GF-D8 (cell line): ENCODE measurements at places on chromosomes 1 and 21.
A peak's percentile ranks its signal among the peaks of the same experiment; 100 is the strongest.

- DNase-seq: no peak
Observed at GRCh38 chr1:45007311-45007710, 3.8 kb downstream of the HECTD3 start.

- DNase-seq: peak; percentile 14
Observed at GRCh38 chr1:234326497-234327366, 46.5 kb upstream of the COA6 start.

DNA sequence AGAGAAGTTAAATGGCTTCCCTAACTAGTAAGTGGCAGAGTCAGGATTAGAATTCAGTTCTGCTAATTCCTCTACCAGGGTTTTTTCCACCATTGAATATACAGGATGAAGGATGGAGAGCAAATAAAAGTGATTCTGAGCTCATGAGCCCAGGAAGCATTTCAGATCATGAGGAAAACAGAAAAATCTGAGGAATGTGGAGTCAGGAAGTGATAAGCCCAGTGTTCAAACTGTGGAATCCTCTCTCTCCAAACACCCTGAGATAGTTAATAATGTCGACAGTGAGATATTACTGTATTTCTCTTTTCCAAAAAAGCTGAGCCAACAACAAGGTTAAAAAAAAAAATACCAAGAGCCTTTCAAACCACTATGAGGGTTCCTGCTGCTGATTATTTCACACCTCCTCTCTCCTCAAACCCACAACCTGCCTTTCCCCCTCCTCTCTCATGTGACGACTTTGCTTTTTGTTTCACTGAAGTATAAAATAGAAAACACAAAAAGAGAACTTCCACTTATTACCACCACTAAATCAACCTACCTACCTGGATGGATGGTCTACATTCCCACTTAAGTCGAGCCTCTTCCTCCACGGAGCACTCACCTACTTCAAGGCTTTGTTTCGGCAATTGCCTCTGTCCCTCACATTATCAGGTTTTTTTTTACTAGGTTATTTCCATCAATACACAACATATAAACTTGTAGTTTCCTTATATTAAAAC is 8.9 kb downstream of the SLAMF1 start:
- no peak for DNase-seq

GRCh38 chr1:85275701-85276214 is 674 bp downstream of the BCL10 start:
- no peak for DNase-seq

DNA sequence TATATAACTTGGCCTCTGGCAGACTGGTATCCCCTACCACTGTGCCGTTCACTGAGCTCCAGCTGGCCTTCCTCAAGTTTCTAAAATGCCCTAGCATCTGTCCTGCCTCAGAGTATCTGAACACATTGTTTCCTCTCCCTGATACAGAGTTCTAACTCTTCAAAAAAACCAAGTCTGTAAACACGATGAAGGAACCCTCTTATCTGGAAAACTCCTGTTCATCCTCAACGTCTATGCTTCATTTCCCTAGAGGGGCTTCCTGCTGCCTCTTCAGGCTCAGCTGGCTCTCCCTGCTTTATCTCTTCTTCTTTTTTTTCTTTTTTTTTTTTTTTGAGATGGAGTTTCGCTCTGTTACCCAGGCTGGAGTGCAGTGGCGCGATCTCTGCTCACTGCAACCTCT is 5.6 kb downstream of the BSDC1 start:
- no peak for DNase-seq

- no peak for DNase-seq
Observed at GRCh38 chr1:38050397-38051078, 3.9 kb upstream of the POU3F1 start.

DNA sequence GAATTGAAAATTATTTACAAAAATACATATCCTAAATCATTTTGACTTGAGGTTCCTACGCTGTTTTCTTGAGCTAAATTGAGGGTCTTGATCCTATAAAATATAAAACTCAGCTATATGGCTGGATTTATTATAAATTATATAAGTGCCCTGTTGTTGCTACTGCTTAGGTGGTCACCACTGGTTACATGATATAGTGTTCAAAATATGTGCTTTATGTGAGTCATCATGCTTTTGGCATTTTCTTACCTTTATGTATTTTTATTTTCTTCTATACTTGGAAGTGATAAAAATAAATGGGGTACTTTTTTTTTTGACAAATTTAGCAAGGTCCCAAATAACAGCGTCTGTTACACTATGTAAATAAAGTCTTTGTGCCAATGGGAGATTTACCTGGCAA is 31.1 kb upstream of the PTPRC start:
- no peak for DNase-seq

DNA sequence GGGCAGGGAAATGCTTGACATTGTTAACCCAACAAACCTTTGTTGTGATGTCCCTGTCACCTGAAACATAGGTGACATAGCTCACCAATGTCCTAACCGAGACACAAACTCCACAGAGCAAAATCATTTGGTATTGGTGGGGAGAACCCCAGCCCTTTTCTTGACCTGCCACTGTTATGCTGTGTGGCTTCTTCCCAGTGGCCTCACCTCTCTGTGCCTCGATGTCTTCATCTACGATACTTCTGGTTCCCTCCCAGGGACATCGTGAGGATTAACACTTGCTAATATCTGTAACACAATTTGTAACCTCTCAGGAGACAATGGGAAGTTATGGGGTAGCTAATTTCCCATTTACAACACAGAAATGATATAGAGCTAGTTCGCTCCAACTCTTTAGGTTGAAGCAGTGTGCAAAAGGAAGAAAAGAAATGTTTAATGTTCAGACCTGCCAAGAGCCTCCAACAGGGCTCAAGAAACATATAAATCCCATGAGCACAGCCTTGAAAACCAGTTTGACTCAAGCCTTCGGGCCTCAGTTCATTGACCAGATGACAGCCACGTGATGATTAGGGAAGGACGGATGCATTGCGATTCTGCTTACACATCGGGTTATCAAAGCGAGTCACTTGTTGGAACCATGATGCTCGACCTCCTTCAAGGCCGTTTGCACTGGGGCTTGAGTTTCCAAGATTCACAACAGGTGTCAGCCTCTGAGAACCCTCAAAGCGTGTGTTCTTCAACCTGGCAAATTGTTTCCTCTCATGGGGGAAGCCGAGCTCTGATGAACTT is 37.8 kb upstream of the TMEM51 start:
- DNase-seq: no peak

DNA sequence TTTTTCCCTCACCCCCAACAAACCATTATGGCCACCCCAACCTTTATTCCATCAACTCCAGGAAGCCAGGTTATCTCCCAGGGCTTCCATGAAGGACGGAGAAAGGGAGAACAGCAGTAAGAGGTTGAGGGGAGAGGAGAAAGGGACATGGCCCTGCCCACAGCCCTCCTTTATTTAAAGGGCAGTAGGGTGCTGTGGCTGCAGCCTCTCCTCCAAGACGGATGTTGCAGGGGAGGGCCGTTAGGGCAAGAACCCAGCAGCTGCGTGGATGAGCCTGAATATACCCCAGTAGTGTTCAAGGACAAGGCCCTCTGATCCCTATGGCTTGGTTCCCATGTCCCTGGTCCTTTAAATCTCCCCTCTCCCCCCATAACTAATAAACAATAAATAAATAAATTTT is 5.9 kb downstream of the RXFP4 start:
- no peak for DNase-seq

DNA sequence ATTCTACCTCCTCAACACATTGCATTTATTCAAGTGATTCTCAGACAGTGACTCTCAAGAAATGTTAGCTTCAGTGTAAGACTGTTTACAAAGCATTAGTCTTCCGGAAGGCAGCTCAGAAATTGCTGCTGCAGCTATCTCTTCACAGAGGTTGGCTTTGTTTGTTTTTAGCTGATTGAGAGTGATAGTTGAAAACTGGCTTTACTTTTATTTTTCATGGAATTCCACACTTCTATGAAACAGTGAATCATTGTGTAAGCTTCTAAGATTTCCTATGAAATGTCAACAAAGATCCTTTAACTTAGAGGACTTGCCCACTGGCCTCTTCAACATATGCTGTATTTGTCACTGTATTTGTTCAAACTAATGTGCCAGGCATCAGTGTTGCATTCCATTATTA is 121.3 kb downstream of the TNNI3K start:
- DNase-seq: no peak

DNA sequence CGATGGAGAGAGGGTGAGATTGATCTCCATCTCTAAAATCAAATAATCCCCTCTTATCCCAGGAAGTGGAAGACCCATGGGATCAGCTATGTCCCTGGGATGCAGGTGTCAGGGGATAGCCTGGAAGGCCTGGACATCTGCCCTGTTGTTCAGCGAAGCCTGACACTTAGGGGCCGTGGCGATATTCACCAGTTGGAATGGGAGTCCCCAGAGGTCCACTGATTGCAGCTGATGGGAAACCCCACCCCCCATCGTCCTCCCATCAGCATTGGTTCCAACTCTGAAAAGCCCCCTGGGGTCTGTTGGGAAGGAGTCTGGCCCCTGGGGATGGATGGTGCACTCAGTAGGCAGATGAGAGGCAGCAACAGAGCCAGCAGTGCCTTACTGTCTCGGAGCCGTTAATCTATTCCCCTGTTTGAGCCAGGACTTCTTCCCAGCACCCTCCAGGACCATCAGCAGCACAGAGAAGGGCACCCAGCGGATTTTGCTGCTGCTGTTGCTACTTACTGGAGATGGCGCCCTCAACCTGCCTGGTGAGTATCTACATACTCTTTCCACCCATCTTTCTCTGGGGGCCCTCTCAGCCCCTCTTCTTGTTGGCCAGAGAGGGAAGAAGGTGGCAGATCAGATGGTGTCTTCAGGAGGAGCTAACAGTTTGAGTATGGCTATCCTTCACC is 13.4 kb downstream of the CATSPER4 start:
- no peak for DNase-seq

GRCh38 chr1:39528082-39528481 is 36.6 kb downstream of the BMP8A start:
- DNase-seq: no peak

DNA sequence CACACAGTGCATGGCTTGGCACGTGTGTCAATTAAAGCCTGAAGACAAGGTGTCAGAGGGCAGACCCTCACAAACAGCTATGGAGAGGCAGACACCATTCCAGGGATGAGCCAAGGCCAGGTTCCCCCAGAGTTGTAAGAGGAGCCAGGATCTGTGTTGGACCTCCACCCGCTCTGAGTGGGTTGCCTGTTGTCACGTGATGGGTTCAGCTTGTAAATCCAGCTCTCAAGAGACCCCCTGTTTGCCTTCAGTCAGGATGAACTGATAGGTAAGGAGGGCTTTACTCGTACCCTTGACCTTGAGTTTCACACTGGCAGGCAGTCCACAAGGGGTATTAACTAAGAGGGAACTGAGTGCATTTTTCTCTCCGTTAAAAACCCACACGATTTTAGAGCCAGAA is 27.7 kb upstream of the KCND3 start:
- no peak for DNase-seq

DNA sequence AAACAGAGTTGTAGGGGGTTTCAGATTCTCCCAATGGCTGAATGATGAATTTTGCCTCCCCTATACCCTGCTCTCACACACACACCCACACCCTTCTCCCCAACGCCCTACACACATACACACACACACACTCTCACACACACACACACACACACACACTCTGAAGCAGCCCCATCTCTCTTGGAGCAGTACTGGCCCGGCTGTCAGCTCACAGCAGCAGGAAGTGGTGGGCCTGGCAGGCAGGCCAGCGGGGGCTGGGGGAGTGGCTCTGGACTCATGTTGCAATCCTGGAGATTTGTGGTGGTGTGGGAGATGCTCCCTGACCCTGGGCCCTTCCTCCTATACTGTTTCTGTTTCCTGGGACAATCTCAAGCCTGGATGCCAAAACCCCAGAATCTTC is 2.2 kb downstream of the IKBKE start:
- peak; percentile 81 for DNase-seq

- peak; percentile 74 for DNase-seq
Observed at GRCh38 chr21:42319851-42320572, 4.8 kb upstream of the TFF3 start.

DNA sequence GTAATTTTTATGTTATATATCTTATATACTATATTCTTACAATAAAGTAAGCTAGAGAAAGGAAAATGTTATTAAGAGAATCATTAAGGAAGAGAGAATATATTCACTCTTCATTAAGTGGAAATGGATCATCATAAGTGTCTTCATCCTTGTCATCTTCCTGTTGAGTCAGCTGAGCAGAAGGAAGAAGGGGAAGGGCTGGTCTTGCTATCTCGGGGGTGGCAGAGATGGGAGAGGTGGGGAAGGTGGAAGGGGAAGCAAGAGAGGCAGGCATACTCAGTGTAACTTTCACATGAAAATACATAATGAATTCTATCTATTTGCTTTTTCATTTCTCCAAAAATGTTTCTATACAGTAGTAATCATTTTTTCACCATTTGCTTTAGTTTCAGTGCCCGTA is 5.1 kb downstream of the DNASE2B start:
- no peak for DNase-seq

DNA sequence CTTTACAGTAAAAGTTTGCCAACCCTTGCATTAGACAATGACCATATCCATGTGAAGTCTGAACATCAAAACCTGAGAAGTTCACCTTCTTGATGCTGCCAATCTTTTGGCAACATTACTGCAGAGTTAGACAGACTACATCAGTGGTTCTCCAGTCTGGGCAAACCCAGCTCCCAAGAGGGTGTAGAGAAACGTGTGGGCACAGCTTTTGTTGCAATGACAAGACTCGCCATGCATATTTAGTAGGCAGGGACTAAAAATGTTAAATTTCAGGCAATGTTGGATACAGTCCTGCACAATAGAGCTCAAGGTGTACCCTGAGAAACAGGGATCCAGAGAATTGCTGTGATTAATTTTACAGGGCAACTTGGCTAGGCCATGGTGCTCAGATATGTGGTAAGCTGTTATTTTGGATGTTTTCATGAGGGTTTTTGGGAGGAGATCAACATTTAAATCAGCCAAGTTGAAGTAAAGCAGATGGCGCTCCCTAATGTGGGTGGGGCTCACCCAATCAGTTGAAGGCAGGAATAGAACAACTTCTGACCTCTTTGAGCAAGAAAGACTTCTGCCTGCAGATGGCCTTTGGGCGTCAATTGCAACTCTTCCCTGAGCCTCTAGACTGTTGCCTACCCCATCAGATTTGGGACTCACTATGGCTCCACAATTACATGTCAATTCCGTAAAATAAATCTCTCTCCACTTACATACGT is 37.6 kb upstream of the CLDN14 start:
- no peak for DNase-seq

DNA sequence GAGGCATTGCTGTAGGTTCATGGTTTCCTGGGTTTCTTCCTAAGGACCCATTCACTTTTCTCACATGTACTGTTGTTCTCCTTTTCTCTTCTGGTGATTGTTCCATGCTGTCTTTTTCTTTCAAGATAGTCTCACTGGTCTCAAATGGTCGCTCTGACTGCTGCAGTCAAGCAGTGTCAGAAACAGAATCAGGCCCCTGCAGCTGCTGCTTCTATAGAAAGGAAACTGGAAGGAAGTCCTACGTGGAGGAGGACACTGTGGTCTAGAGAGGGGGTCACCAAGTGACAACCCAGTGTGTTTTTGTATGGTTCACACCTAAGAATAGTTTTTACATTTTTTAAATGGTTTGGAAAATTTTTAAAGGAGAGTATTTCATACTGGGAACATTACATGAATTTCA is 2.4 kb downstream of the NECAP2 start:
- peak; percentile 44 for DNase-seq
